Right kidney (tissue), 9 donors: ENCODE measurements at places on chromosomes 7 and 10.

DNA sequence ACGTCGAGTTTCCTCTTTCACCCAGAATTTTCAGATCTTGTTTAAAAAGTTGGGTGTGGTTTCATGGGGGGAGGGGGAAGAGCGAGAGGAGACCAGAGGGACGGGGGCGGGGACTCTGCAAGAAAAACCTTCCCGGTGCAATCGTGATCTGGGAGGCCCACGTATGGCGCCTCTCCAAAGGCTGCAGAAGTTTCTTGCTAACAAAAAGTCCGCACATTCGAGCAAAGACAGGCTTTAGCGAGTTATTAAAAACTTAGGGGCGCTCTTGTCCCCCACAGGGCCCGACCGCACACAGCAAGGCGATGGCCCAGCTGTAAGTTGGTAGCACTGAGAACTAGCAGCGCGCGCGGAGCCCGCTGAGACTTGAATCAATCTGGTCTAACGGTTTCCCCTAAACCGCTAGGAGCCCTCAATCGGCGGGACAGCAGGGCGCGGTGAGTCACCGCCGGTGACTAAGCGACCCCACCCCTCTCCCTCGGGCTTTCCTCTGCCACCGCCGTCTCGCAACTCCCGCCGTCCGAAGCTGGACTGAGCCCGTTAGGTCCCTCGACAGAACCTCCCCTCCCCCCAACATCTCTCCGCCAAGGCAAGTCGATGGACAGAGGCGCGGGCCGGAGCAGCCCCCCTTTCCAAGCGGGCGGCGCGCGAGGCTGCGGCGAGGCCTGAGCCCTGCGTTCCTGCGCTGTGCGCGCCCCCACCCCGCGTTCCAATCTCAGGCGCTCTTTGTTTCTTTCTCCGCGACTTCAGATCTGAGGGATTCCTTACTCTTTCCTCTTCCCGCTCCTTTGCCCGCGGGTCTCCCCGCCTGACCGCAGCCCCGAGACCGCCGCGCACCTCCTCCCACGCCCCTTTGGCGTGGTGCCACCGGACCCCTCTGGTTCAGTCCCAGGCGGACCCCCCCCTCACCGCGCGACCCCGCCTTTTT is at the start of gene VIM:
Gene VIM, plus strand, starts transcription at position 151 of the 925 bp plus-strand sequence. CDS start 1,182 bp downstream, outside the sequence.
- DNase-seq: peak; percentile 95

DNA sequence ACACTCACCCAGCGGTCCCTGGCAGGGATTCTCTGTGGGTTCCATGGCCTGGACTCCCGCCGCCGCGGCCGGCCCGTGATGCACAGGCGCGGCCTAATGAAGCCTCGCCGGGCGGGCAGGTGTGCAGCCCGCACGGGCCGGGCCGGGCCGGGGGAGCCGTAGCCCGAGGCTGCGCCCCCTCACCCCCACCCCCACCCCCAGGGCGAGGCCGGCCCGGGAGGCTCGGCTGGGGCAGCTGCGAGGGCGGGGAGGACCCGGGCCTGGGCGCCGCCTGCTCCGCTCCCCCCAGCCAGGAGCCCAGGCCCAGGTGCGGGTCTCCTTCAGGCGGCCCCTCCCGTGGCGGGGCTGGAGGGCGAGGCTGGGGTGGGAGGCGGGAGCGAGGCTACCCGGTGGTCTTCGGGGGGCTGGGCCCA is at the start of gene NOBOX:
Gene NOBOX, minus strand, starts transcription at position 45 of the 413 bp plus-strand sequence.
- no peak for DNase-seq

DNA sequence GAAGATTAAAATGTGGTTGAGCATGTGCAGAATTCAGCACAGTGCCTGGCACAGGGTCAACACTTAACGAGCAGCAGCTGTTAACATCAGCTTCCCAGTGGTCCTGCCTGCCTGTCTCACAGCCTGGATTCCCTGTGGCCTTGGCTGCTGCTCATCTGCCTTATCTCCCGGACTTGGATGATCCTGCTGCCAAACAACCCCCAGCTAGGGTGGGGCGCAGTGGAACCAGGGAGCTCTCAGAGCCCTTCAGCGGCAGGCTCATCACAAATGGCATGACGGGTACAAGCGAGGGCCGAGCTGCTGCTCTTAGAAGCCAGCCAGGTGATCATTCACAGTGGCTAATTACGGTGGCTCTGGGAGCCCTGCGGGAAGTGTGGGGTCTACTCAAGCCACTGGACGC is 13.0 kb upstream of the SMARCD3 start:
- no peak for DNase-seq

DNA sequence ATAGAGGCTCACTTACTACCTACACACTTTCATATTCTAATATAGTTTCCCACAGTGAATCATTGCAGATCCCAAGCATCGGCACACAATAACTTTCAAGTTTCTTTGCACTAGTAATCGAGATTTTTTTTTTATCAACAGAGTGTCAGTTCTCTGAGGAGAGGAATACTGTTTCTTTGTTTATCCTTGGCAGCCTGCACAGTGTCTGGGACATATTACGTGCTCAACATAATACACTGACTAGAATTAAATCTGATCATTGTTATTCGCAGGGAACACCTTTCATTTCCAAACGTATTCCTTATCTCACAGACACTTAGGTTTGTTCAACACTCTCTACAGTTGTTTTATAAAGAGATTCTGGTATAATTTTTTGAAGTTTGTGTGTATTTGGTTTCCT is 95.3 kb downstream of the CACNA2D1 start:
- no peak for DNase-seq

DNA sequence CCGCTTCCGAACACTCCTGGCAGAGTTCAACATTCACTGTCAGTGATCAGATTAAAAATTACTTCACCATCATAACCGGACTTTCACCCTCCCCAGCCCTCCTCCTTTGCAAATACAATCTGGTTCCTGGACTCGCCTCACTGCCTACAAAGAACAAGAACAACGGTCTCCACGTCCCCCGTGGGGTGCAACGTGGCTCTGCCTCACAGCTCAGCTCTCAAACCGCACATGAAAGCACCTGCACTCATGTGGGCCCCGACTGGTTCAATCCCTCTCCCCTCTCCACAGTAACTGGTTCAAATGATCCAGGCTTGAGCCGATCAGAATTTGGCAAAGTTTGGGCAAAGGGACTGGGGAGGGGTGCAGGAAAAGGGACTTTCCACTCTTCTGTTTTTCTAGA is 21.0 kb downstream of the ASB13 start:
- DNase-seq: no peak

DNA sequence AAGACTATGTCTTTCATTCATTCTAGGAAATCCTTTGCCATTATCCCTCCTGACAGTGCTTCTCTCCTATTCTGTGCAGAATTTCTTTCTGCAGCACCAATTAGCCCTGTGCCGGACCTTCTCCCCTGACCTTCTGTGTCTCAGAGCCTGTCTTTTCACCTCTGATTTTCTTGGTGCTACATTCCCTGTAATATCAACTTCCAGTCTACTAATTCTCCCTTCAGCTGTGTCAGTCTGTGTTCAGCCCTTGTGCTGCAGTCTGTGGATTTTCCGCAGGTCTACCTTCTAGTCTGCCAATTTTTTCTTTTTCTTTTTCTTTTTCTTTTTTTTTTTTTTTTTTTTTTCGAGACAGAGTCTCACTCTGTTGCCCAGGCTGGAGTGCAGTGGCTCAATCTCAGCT is 115.8 kb downstream of the ELFN1 start:
- no peak for DNase-seq

DNA sequence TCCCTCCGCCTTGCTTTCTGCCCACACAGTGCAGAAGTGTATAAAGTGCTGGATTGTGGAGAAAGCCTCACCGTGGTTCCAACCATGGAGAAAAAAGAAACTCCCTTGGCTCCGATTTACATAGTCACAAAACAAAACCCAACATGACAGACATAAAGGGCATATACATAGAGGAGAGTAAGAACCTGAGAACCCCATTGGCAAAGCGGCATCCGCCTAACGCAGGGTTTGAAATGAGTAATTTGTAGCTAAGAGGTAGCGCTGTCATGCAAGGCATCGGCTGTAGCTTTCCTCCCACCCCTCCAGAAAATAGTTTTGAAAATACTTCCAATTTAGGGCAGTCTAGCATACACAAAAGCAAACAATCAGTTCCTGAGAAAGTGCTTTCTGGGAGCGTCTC is 126.0 kb upstream of the NRBF2 start:
- no peak for DNase-seq

DNA sequence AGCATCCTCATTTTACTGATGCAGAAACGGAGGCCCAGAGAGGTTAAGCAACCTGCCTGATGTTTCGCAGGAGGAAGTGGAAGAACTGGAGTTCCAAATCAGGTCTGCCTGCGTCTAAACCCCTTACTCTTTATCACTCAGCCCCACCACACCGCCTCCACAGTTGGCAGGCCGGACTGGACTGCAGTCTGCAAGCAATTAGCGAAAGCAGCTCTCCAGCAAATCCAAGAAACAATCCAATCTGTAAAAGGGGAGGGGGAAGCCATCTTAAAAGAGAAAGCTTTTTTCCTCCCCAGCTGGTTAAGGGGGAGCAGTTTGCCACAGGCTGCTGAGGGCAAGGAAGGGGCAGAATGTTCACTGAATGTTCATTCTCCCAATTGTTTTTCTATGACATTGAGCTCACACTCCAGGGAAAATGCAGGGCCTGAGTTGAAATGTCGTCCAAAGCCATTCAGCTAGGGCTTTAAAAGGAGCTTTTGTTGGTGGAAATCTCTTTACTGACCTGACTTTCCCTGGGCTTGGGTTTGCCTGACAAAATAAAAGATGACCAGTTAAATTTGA is 350.1 kb downstream of the RNLS start:
- DNase-seq: no peak

GRCh38 chr7:105346593-105347322 is 42.0 kb downstream of the SRPK2 start:
- no peak for DNase-seq

DNA sequence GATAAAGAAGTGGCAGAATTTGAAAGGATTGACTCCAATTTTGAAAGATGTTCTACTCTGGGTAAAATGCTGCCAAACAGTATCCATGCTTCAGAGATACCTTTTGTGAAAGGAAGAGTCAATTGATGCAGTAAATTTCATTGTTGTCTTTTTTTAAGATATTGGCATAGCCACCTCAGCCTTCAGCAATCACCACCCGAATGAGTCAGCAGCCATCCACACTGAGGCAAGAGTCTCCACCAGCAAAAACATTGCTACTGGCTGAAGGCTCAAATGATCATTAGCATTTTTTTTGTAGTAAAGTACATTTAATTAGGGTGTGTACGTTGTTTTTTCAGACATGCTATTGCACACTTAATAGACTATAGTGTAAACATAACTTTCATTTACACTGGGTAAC is 31.7 kb upstream of the CYP26C1 start:
- DNase-seq: no peak

DNA sequence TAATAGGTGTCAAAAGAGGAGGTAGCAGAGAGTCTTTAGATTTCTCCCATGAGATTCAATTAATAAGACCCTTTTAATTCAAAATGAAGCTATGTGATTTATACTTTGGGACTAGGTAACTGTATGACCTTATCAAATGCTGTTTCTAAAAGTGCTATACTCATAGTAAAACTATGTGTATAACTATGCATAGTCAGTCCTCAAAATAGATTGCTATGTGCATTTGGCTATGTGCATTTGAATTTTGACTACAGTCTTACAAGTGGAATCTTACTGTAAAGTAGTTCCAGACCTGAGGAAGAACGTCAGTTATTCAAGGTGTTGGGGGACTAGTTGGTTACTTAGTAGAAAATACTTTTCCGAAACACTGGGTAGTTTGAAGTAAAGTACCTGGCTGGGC is 36.9 kb downstream of the ADD3 start:
- DNase-seq: no peak

- no peak for DNase-seq
Measured at GRCh38 chr7:3309956-3310355, 8.9 kb downstream of the SDK1 start.

- no peak for DNase-seq
Measured at GRCh38 chr7:116325517-116325916, 115.2 kb downstream of the TES start.

- no peak for DNase-seq
Measured at GRCh38 chr10:71432101-71432905, 35.6 kb downstream of the CDH23 start.

- DNase-seq: peak; percentile 84
Measured at GRCh38 chr7:37916673-37917660, at the start of gene SFRP4. SFRP4 (minus strand) TSS chr7:37916817; CDS start chr7:37916537, 280 bp downstream.

- DNase-seq: no peak
Measured at GRCh38 chr10:61097026-61097425, 153.0 kb upstream of the RHOBTB1 start.

DNA sequence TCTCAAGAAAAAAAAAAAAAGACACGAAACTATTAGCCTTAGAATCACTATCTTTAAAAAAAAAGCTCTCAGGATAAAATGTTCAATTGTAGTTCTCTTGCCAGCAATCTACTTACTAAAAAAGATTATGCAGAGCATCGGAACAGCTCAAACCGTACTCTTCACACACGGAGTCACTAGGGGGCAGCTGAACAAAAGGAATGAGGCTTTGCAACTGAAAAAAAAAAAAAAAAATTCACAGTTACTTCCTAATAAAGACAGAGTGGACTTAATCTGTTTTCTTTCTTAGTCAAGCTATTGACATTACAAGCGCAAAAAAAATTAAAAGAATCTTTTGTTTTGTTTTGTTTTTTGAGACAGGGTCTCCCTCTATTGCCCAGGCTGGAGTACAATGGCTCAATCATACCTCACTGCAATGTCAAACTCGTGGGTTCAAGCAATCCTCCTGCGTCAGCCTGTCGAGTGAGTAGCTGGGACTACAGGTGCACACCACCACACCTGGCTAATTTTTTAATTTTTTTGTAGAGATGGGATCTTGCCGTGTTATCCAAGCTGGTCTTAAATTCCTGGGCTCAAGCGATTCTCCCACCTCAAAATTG is 11.5 kb downstream of the PMS2 start:
- no peak for DNase-seq

DNA sequence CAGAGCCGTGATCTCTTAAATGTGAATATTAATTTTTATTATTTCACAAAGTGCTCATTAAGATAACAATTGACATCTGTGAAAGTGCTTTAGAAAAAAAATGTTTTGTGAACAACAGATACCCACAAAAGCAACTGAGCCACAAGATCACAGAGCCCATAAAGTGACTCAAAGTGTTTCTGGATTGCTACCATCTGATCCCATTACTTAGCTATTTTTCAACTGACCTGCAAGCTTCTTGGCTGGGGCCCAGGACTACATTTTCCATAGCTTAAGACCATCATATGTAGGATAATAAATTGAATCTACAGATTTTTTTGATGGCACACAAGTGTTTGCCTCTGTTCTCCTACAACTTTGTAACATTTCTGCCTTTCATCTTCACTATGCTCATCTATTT is 674.4 kb downstream of the PHTF2 start:
- DNase-seq: no peak

DNA sequence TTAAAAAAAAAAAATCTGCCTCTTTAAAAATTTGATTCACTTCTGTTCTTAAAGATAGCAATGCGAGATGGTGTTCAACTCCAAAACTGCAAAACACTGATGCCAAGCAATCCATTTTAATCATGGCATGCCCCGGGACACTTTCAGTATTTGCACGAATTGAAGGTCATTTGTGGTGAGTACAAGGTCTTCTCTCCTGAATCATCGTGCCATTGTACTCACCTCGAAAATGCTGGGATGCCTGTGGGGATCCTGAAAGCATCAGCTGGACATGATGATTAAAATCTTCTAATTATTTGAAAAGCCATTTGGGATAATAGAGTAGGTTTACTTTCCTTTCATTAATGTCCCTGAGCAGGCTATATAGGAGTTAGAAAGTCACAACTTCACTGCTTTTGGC is 125.1 kb upstream of the NRP1 start:
- DNase-seq: no peak

GRCh38 chr10:6388261-6388893 is 185.6 kb downstream of the PFKFB3 start:
- DNase-seq: no peak

- DNase-seq: no peak
Measured at GRCh38 chr10:6558759-6559461, 21.2 kb downstream of the PRKCQ start.
